Spinal cord (tissue), 10 donors: ENCODE measurements at places on chromosomes 5 and 9. TPM values are rescaled to one million over a fixed set of nuclear protein-coding genes. Genes with fewer than 3 reads are reported as not detected.

- DNase-seq = no peak
Observed at GRCh38 chr9:34072410-34072809, 23.7 kb upstream of the UBAP2 start.

DNA sequence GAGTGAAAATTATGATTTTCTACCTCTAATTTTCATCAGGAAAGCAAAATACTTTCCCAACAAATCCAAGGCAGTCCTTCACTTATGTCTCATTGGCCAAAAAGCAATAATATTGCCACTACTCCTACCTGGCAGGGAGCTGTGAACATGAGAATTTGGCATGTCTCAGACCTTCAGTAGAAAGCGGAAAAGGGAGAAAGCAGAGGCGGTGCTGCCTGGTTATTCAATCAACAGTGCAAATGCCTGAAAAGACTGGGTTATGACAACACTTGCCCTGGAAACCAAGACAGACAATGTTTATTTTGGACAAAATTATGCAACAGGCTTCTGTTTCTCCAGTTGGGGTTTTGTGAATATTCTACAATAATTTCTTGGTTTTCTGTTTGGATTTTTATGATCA is 194.4 kb downstream of the TAF11L14 start:
- DNase-seq = no peak

GRCh38 chr9:109328978-109329637 is 8.2 kb upstream of the EPB41L4B start:
- no peak for DNase-seq

DNA sequence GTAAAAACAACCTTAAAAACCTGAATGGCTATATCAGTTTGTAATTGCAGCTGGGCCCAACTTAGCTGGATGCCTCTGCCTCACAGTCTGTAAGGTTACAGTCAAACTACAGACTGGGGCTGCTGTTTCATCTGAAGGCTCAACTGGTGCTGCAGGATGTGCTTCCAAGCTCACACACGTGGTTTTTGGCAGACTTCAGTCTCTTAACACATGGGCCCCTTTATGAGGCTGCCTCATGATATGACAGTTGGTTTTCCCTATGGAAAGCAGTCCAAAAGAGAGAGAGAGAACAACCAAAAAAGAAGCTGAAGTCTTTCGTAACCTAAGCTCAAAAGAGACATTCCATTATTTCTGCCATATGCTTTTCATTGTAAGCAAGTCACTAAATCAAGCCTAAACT is 27.4 kb downstream of the CTSL start:
- no peak for DNase-seq

- no peak for DNase-seq
Observed at GRCh38 chr5:168920019-168920810, 341.0 kb upstream of the PANK3 start.

DNA sequence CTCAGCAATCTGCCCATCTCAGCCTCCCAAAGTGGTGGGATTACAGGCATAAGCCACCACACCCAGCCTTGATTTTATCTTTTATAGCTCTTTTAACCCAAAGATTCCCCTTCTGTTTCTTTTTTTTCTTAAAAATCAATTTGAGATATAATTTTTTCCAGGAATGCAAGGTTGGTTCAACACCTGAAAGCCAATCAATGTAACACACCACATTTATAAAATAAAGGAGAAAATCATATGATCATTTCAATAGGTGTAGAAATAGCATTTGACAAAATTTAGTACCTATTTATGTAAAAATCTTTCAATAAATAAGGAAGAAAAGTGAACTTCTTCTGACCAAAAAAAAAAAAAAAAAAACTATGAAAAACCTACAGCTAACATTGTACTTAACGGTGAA is 3.7 kb upstream of the ASS1 start:
- no peak for DNase-seq

DNA sequence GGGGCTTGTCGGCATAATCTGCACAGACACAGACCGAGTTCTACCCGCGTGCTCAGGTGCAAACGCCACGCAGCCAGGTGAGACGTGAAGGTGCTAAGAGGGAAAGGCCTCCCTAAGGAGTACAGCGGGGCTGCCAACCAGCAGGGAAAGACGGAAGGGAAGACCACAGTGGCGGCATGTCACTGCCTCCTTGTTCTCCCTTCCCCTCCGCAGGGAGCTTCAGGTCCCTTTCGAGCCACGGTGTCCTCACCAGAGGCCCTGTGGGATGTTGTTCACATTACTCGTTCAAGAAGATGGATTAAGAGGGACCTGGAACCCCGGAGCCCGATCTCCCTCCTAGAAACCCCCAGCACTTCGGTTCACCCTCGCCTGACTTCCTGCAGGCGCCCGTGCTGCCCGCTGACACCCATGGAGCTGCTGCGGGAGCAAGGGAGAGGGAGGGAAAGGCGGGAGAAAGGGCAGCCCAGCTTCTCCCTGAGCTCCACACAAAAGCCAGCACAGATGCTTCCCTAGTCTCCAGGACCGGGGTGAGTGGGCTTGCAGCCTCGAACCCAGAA is 686 bp downstream of the BRD9 start:
- no peak for DNase-seq

GRCh38 chr9:86685556-86685955 is 261.8 kb downstream of the GAS1 start:
- DNase-seq = no peak

DNA sequence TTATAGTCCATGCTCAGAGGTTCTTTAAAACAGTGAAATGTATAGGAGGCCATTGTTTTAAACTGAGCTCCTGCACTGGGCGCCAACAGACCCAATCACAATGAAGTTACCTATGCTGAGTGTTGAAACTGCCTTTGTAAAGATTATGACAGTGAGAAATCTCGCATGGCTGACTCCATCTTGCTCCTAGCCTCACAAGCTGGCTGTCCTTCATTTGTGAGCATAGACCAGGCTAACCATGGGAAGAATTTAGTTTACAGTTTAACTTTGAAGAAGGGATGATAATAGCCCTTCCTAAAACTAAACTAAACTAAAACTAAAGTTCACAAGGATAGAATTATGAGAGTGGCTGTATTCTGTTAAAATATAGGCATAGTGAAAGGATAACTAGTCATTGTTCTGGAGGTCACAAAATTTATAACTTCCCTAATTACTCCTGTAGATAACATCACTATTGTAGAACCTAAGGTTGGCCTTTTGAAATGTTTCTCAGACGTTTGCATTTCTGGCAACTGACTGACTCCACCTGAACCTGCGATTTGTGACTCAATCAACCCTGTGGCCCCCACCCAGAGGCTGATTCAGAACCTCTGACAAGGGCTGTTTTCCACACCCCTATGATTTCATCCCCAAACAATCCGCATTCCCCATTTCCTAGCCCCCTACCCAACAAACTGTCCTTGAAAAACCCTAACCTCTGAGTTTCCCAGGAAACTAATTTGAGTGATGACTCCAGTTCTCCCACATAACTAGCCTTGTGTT is 59.1 kb downstream of the HMHB1 start:
- no peak for DNase-seq

PTGER4 gene
- total RNA-seq = 13.9 TPM

KIF12 gene
- total RNA-seq = 9.0 TPM

FABP6 gene
- total RNA-seq = 2.8 TPM

VAV2 gene
- 19.2 TPM for total RNA-seq

FIBCD1 gene
- total RNA-seq = 1.2 TPM

TRIM52 gene
- total RNA-seq = 13.2 TPM

FST gene
- 3.7 TPM for total RNA-seq

RMRP gene
- total RNA-seq = 50,424 TPM
